IPS-NIHi11 (cell line): ENCODE measurements at places on chromosomes 1 and 21.

DNA sequence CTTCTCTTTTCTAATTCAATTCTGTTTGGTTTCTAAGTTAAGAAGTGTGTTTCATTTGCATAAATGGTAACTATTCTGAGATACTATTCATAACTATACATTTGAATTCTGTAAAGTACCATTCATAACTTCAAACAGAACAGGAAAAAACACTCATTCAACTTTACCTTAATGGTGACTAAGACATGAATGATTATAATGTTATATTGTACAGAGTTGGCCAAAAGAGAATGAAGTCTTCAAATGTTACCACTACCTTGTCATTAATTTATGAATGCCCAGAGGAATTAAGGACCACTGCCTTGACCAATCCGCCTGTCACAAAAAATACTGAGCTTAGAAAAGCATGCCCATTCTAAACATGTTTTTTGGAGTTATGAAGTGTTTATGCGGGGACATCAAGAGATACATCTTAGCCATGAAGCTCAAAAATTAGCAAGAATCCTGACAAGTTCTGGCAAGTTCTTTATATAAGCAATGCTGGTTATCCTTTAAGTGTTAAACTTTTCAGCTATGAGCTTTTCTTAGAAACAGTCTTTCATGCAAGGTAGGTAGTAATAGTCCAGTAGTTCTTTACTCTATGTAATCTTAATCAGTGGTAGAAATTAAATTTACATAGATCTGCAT lies 7.9 kb downstream of the WASF2 start:
- DNase-seq, result no peak

DNA sequence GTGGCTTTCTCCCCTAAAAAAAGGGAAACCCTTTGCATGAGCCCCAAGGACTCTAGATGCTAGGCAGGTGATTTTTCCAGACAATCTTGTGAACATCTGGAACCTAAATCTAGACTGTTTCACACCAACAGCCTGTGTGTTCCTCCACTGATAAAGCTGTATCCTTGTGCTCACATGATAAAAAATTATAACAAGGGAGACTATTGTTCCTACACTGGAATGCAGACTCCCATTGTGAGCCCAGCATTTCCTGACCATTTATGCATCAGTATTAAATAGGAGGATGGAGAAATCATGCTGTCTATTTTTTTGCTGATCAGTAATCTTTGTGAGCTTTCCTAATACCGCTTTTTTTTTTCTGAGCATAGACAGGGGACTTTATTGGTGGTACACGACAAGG lies 52.5 kb downstream of the ZNF697 start:
- no peak for DNase-seq

GRCh38 chr1:48222501-48223242 lies at the start of gene SLC5A9:
Gene SLC5A9, plus strand, starts transcription at chr1:48222716. Its CDS starts 21 bp downstream, at chr1:48222737.
- DNase-seq, result no peak

GRCh38 chr1:27519331-27520258 lies 29.6 kb upstream of the WASF2 start:
- peak; percentile 66 for DNase-seq

- DNase-seq, result no peak
Observed at GRCh38 chr1:204358605-204359004, 1.1 kb downstream of the PLEKHA6 start.

DNA sequence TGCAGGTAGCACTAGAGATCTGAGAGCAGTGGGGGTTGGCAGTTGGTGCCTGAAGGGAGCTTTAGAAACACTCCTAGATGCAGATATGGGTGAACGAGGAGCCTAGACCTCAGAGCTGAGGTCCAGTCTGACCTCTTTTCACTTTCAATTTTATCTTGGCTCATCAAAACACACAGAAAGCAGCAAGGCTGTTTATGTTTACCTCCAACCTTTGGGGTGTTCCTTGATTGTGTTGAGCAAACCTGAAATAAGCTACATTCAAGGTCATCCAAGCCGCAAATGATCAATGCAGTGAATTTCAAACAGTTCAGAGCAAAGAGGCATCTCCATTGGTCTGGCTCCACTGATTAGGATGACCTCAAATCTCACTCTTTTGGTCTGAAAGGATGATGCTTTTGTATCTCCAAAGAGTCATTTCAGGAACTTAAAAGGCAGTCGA lies 1.3 kb downstream of the LY9 start:
- no peak for DNase-seq

GRCh38 chr21:34818662-34819158 lies 149.9 kb downstream of the CLIC6 start:
- no peak for DNase-seq

DNA sequence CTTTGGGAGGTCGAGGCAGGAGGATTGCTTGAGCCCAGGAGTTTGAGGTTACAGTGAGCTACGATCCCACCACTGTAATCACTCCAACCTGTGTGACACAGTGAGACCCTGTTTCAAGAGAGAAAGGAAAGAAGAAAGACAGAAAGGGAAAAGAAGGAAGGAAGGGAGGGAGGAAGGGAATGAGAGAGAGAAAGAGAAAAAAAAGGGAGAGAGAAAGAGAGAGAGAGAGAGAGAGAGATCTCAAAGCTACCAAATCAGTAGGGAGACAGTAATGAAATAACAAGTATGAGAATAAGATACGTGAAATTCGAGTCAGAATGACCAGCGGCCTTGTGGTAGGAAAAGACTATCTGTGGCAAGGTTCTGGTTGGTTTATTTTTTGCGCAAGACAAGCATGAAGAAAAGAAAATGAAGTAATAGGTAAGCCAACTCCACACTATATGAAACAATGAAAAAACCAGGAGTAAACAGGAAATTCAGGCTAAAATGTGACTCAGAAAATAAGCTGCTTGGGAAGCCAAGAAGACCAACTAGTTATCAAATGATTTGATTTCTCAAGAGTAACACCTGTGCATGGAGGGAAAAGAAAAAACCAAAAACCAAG lies 8.9 kb downstream of the MTF1 start:
- DNase-seq, result no peak

GRCh38 chr1:42012852-42013251 lies 94.1 kb upstream of the HIVEP3 start:
- DNase-seq, result no peak

DNA sequence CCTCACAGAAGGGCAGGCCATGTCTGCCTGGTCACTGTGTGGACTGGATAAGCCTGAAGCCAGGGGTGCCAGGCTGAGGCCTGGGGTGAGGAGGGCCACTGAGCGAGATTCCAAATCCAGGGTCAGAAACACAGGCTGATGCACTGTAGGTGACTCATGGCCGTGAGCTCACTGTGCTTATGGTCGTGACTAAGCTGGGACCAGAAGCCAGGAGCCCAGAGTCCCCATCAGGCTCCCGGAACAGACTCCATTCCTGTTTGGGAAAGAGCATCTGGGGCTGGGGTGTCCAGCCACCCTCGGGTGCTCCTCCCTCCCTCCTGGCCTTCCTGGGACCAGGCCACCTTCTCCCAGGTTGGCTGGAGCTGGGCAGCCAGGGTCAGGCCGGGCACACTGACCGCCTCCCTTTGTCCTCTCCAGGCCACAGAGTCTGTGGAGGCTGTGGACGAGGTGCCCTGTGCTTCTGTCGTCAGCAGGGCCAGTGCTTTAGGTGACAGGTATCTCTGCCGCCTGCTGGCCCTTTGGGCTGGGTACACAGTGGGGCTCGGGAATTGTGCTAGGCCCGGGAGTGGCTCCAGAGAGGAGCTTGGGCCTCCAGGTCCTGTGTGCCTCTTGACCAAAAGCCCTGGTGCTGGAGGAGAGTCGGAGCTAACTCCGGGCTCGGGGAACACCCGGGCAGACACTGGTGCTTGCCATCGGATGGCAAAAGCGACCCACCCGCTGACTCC lies 36.7 kb downstream of the AJAP1 start:
- DNase-seq, result no peak

DNA sequence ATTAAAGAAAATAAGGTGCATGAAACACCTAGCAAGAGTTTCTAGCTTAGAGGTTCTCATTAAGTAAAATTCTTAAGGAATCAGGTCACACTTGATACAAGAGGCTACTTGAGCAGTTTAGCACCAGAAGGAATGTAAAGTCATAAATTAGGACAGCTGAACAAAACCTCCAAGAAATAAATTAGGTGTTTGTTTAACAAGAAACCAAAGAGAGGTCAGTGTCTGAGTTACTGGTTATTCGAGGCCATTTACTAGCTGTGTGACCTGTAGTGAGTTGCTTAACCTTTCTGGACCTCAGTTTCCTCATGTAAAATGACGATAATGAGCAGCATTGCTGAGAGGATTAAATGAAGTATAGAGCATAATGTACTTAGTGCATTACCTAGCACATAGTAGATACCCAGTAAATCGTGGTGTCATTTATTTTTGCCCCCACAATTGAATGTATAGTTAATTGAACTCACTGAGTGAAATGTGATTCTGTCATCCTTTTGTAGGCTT lies 908 bp upstream of the ELK4 start:
- DNase-seq, result no peak

- no peak for DNase-seq
Observed at GRCh38 chr1:200480964-200481363, 71.1 kb upstream of the ZNF281 start.
